ENCODE measurements at places on chromosomes 2 and 18. TPM values are rescaled to one million over a fixed set of nuclear protein-coding genes. Genes with fewer than 3 reads are reported as not detected.

Gene CD226
- 0.91 TPM for total RNA-seq

Gene FOXI3
- total RNA-seq, result 0.23 TPM

Gene FTCDNL1
- total RNA-seq, result 0.86 TPM

Gene TFCP2L1
- 0.51 TPM for total RNA-seq

Gene EPB41L3
- total RNA-seq, result 64.6 TPM

Gene TMEM200C
- total RNA-seq, result 1.3 TPM

Gene GKN2
- total RNA-seq, result not detected

Gene KCNF1
- total RNA-seq, result not detected

Gene ASPRV1
- total RNA-seq, result 1.2 TPM

Gene RPRM
- total RNA-seq, result 0.40 TPM

Gene TXNDC2
- total RNA-seq, result 0.06 TPM

Gene USP34
- total RNA-seq, result 51.6 TPM

Gene CYRIA
- total RNA-seq, result 0.80 TPM

Gene MATN3
- 0.29 TPM for total RNA-seq

Gene NEUROD1
- not detected for total RNA-seq

Gene EIF2AK3
- total RNA-seq, result 16.3 TPM

Gene AMER3
- total RNA-seq, result not detected

Gene MSTN
- total RNA-seq, result not detected

Gene ERLEC1
- 71.3 TPM for total RNA-seq

Gene CAPN14
- total RNA-seq, result 0.11 TPM

Gene SLC9A4
- total RNA-seq, result not detected

Gene PAIP2B
- 2.5 TPM for total RNA-seq

Gene SCN2A
- 0.83 TPM for total RNA-seq

Data from Daoy (cell line).